ENCODE measurements at places on chromosomes 11 and 22.
A peak's percentile ranks its signal among the peaks of the same experiment; 100 is the strongest.

- no peak for DNase-seq
Measured at GRCh38 chr11:18314784-18315523, 7.0 kb downstream of the HPS5 start.

- DNase-seq, result no peak
Measured at GRCh38 chr11:64643256-64643881, 52.3 kb downstream of the SLC22A12 start.

GRCh38 chr11:104668797-104669463 is 229.3 kb downstream of the CASP12 start:
- peak; percentile 46 for DNase-seq

DNA sequence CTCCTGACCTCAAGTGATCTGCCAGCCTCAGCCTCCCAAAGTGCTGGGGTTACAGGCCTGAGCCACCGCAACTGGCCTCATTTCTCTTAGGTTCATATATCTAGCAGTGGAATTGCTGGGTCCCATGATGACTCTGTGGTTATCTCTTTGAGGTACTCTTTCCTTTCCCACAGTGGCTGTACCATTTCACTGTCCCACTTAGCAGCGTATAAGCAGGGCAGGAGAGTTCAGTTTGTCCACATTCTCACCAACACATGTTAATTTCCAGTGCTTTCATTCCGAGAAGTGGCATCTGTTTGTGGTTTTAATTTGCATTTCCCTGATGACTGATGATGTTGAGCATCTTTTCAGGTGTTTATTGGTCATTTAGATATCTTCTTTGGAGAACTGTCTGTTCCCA is 16.4 kb downstream of the PRR5 start:
- no peak for DNase-seq

DNA sequence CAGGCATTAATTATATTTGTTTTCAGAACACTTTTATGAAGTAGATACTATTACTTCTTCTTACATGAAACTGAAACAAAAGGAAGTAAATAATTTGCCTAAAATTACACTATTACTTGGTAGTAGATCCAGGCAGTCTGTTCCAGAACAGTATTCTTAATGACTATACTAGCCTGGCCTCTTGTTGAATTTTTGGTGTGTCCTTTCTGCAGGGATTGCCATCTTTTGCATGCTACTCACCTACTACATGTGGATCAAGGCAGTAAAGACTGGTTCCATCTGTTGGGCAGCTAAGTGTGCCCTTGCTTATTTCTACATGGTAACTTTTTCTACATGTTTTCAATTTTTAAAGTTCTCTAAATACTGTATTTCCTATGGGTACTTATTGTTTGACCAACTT is 12.8 kb downstream of the STT3A start:
- no peak for DNase-seq

DNA sequence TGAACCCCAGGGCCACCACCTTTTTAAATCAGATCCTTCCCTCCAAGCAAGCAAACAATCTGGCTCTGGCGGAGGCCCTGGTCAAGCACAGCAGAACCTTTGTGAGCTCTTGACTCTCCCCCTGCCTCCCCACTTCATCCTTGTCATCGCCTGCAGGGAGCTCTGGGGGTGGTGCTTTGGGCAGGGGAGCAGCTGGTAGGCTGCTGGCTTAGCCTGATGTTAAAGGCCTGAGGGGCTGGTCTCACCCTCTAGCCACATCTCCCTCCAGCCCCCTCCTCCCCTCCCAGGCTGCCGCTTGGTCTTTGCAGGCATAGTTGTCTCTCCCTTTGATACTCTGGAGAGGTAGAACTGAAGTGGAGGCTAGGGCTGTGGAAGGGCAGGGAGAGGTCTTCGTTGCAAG is 50.9 kb downstream of the THAP12 start:
- DNase-seq, result no peak

DNA sequence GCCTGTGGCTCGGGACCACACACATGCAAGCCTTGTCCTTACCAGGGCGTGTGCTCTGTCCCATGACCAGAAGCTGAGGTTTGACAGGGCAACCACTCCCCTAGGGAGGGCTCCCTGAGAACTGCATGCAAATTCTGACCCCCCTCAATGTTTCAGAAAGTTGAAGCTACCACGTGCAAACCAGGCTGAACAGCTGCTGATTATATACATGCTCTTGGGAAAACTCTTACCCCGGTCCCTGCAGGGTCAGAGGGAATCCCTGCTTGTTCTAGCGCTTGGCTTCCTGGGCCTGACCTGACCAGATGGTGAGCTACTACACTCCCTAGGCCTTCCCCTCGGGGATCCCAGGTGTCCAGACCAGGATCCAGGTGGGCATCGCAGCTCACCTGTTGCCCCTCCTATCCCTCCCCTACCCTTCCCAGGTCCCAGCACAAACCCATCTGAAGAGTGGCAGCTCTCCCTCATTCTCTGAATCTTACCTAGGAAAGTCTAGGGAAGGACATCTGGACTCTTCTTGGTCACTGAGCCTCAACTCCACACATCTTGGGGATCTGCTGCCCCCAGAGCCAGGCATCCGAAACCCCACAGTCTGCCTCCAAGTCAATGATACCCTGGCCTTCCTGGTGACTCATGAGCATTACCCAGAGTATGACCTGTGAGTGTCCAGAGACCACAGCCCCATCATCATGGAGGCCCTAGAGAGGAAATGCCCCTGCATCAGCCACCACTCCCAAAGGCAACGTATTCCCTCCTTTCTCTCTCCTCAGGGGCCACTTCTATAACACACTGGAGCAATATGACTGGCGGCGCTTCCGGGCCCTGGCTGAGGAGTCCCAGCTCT is 61.5 kb downstream of the BTG4 start:
- DNase-seq, result no peak

Measured in RKO (cell line).